ENCODE measurements at places on chromosomes 5 and 9.

- peak; percentile 76 for DNase-seq
Measured at GRCh38 chr5:158174918-158175851, 316.2 kb upstream of the CLINT1 start.

- no peak for DNase-seq
Measured at GRCh38 chr5:101278011-101278687, 375.1 kb upstream of the ST8SIA4 start.

DNA sequence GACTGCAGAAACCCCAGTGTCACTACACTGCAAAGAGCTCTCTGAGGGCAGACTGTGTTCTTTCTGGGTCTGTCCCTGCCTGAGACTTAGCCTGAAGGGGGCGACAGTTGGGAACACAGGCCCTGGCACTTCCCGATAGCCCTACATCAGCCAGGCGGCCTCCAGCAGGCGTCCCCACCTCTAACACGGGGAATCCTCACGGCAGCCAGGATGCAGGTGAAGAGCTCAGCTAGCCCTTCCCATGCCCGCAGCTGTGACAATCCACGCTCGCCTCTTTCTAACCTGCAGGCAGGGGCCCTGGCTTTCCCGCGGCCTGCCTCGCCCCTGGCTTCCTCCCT, 5.9 kb downstream of the MED22 start:
- DNase-seq = no peak

GRCh38 chr5:133938039-133938821, 30.2 kb downstream of the C5orf15 start:
- DNase-seq = no peak

GRCh38 chr5:128284236-128284635, 200.7 kb downstream of the SLC12A2 start:
- no peak for DNase-seq

GRCh38 chr5:16812448-16812847, 123.6 kb downstream of the MYO10 start:
- DNase-seq = no peak

GRCh38 chr5:54704825-54705224, 187.3 kb downstream of the SNX18 start:
- DNase-seq = no peak

GRCh38 chr5:96459313-96460121, 26.5 kb upstream of the PCSK1 start:
- DNase-seq = no peak

DNA sequence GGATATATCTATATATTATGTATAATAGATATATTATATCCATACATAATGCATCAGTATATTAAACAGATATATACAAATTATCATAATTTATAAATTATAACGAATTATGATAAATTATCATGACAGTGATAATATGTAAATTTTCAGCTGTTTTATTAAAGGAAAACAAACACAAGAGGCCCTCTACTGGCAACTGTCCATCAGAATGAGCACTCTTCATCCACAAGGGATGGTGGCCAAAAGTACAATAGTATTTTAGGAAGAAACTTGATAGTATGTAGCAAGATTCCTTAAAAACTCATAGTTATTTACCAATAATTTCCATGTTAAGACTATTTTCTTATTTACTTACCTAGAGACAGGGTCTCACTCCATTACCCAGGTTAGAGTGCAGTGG, 113.3 kb upstream of the LPAR1 start:
- DNase-seq = no peak

GRCh38 chr5:124912638-124913328, 166.3 kb upstream of the ZNF608 start:
- no peak for DNase-seq

GRCh38 chr5:97383996-97384395, 200.9 kb upstream of the RIOK2 start:
- DNase-seq = no peak

DNA sequence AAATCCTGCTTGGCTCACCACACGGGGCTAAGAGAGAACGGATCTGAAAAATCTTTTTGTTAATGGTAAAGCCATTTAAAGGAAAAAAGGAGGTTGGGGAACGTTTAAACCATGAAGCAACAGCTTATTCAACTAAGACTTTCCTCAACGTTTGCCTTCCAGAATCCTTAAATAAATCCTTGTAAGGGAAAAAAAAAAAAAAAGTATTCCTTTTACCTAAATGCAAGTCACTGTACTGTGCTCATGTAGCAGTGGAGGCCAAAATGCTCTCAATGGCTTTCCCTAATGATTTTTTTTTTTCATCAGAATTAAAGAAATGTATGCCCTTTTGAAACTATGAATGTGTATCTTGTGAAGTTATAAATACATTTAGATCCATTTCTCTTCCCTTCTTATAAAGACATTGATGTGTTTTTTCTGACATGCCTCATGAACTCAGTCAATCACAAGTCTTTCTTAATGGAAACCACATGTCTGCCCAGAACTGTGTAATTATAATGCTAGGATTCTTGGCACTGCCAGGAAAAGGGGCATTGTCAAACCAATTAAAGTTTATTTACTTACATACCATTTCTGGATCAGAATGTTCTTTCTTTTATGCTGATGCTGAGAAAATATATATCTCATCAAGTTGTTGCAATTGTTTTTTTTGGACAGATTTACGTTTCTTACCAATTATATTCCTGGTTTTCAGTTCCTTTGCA, 107.5 kb downstream of the EBF1 start:
- no peak for DNase-seq

- DNase-seq = no peak
Measured at GRCh38 chr9:135061441-135061840, 26.0 kb upstream of the OLFM1 start.

GRCh38 chr9:133881671-133882381, 110.3 kb downstream of the VAV2 start:
- DNase-seq = no peak

- DNase-seq = no peak
Measured at GRCh38 chr5:6909901-6910300, 196.7 kb downstream of the TENT4A start.

DNA sequence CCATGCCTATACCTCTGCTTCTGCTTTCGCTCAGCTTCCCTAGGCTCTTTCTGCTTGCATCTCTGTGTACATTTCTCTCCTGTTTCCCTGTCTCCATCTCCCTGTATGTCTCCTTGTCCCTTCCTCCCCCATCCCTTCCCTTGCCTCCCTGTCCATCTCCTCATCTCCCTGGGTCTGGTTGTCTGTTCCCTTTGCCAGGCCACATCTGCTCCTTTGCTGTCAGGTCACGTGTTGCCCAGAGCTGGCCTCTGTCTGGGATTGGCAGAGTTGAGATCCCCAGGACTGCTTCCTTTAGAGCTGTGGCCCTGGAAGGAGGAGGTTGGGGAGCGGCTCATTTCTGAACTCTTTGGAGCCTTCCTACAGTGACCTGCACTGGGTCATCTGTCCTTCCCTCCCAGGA, 31.8 kb upstream of the PTGS1 start:
- no peak for DNase-seq

GRCh38 chr9:91907484-91908292, 42.3 kb downstream of the ROR2 start:
- DNase-seq = no peak

GRCh38 chr5:32964261-32964660, 253.1 kb downstream of the NPR3 start:
- DNase-seq = no peak

DNA sequence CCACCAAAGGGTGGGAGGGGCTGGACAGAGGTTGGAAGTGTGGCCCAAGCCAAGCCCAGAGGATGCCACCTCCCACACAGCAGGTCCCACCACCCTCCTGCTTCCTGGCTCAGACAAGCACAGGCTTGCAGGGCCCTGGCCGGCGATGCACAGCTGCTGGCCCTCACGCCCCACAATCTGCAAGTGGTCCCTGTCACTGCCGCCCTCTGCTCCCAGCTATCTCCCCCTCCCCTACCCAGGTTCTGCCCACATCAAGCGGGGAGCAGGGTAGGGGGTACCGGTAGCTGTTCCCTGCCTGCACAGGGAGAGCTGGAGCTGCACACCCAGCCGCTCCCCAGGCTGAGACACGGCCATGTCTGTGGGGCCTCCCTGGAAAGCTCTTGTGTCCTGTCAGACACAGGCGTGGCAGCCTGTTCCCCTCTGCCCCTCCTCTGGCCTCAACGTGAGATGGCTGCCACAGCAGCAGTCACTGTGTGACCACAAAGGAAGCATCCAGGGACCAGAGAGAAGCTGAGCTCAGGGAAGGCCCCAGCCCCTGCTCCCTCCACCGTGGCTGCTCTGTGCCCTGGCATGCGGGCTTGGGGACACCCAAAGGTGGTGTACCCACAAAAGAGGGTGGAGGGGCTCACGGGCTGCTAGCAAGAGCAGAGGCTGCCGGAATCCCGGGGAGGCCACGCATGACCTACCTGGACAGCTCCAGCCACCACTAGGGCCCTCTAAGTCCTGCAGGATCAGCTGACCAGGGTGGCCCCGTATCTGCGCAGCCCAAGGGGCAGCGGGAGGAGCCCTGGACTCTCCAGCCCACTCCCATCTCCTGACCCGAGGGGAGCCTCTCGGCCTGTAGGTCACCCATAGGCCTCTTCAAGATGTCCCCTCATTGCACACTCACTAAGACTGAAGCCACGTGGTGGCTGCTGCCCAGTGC, 10.9 kb upstream of the ZDHHC11 start:
- no peak for DNase-seq

GRCh38 chr5:79576606-79577289, 35.5 kb upstream of the TENT2 start:
- DNase-seq = no peak

- no peak for DNase-seq
Measured at GRCh38 chr5:55306641-55307382, 682 bp downstream of the DHX29 start.

- no peak for DNase-seq
Measured at GRCh38 chr9:126613651-126614050, at the start of gene LMX1B. Gene LMX1B, plus strand, starts transcription at chr9:126613928. Its CDS starts 522 bp downstream, at chr9:126614450.

- no peak for DNase-seq
Measured at GRCh38 chr5:59079622-59080620, 497.0 kb downstream of the RAB3C start.

DNA sequence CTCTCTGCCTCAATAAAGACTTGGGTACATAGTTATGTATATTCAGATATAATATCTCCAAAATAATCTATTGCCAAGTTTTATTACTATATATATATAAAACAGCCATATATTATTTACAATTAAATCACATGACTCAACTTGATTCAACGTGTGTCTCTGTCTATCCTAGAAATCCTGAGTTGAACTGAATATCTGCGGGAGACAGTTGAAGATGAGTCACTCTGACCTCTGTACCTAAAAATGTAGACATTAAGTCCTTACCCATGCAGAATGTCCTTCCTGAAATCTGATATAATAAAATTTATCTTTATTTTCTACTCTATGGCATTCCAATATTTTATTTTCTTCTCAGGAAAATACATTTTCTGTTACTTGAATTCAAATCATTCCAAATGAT, 218.2 kb upstream of the PRDM9 start:
- no peak for DNase-seq

DNA sequence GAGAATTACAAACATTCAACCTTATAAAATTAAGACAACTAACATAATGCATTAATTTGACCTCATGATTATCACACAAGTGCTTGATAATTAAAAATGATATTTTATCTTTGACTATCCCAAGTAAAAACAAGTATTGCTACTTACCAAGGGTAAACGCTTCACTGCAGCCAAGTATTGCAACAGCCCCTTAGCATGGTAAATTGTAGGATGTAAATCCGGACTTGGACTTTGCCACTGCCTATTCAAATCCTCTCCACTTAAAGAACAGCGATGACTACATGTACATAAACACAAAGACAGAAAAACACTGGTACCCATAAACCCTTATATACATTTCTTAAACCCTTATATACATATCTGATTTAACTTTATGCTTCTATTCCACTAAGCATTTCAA, 155.1 kb downstream of the AGTPBP1 start:
- DNase-seq = no peak

GRCh38 chr9:97315550-97315949, 8.1 kb downstream of the CCDC180 start:
- DNase-seq = no peak

- DNase-seq = no peak
Measured at GRCh38 chr5:40260361-40260760, 419.4 kb upstream of the PTGER4 start.

GRCh38 chr5:83810511-83810910, 89.9 kb upstream of the HAPLN1 start:
- DNase-seq = no peak

- no peak for DNase-seq
Measured at GRCh38 chr9:123453831-123454321, 97.9 kb downstream of the CRB2 start.

- DNase-seq = no peak
Measured at GRCh38 chr5:174895360-174895759, 171.0 kb downstream of the MSX2 start.

DNA sequence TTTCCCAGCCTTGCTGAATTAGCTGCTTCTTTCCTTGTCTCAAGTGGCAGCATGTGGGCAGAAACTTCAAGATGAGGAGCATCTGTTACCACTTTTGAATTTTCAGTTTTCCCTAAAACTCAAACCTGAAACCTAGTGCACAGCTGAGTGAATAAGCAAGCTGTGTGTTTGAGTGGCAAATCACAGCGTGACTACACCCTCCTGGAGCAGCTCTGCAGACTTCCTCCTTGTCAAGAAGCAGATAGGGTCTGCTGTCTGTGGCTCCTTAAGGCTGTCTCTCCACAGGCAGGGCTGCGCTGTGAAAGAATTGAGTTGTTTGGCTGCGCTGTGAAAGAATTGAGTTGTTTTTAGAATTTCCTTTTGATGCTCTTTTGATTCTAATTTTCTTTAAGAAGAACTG, 179.7 kb upstream of the HAPLN1 start:
- no peak for DNase-seq

DNA sequence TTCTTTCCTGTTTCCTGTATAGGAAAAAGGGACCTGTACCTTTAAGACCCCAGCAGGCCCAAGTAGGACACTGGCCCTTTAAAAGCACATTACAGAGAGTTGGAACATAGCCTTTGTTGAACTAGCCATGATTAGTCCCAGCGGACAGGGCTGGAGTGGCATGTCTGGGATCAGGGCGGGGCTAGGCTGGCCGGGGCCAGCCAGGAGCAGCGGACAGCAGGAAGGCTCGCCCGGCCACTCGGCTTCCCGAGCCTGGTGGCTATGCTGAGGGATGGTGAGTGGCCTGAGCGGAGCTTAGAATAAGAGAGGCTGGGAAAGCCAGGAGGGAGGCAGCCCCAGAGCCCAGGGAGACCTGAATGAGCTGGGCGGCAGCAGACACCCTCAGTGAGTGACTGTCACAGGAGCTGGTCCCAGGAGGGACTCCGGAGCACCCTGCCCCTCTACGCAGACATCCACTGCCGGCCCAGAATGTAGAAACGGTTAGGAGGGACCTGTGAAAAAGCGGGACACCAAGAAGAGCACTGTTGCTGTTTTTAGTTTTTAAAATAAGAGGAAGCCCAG, 92.1 kb downstream of the DAB2IP start:
- DNase-seq = no peak
